Activated CD4-positive, alpha-beta T cell treated with anti-CD3 and anti-CD28 coated beads for 4 hours (primary cell): ENCODE measurements at places on chromosomes 1 and 21.
A peak's percentile ranks its signal among the peaks of the same experiment; 100 is the strongest.

GRCh38 chr1:154158307-154159125, 3.6 kb upstream of the NUP210L start:
- DNase-seq = no peak

DNA sequence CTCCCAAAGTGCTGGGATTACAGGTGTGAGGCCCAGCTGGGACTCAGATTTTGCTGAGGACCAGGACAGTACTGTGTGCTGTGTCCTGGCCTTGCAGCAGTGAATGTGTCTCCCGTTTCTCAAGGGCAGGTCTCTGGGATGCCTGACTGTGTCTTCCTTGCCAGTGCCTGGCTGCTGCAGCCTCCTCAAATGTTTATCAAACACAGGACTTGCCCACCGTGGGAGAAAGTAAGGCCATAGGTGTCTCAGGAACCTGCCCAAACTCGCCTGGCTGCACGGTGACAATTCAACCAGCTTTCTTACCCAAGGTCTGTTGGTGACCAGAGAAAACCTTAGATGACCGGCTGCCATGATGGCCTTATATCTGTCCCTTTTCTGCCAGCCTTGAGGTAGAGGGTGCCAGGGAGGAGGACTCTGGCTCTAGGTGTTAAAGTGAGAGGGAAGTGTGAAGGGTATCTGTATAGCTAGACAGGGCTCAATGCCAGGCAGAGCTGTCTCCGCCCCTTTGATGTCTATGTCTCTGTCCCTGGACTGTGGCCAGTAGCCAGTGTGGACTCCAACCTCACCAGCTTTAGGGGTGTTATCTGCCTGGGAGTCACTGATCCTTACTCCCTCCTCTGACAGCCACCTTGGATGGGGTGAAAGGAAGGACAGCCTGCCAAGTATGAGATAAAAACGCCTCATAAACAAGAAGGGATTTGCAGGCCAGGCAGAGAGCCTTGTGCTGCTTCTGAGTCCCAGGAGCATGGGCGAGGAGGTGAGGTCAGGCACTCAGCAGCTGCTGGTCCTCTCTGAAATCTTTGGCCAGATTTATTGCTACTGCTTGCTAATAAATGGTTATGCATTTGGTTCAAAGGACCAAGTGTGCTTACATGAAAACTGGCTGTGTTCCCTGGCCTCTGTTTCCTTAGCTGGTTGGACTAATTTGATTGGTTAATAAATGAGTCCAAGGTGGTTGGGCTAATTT, 22.3 kb downstream of the IL6R start:
- no peak for DNase-seq

DNA sequence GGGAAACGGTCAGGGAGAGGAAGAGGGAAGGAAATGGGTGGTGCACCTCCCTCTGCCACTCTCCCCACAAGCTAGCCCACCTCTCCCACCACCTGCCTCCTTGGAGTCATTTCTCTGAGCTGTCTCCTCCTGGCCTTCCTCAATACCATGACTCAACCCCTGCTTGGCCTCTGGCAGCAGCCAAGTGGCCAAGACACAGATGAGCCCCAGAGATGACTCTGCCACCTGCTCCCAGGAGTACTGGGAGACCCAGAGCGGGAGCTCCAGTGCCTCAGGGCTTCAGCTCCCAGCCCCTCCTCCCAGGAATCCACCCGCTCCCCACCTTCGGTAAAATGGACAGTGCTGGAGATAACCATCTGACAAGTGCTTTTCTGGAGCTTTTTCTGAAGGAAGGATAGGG, 2.6 kb downstream of the S100A16 start:
- no peak for DNase-seq

DNA sequence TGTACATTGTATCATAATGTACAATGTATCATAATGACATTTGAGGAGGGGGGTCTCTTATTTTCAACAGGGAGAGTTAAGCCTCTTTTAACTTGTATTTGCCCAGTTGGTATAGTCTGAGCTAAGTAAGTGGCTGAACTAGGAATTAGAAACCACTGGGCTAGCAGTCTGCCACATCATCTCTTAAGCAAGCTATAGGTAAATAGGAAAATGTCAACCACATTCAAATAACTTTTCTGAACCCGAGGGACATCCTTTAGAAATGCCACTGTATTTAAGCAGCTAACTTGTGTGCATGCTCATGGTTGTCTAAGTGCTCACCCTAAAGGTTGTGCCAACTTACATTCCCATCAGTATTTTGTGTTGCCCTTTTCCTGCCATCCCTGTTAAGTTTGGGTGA, 35.5 kb upstream of the ASB17 start:
- no peak for DNase-seq

DNA sequence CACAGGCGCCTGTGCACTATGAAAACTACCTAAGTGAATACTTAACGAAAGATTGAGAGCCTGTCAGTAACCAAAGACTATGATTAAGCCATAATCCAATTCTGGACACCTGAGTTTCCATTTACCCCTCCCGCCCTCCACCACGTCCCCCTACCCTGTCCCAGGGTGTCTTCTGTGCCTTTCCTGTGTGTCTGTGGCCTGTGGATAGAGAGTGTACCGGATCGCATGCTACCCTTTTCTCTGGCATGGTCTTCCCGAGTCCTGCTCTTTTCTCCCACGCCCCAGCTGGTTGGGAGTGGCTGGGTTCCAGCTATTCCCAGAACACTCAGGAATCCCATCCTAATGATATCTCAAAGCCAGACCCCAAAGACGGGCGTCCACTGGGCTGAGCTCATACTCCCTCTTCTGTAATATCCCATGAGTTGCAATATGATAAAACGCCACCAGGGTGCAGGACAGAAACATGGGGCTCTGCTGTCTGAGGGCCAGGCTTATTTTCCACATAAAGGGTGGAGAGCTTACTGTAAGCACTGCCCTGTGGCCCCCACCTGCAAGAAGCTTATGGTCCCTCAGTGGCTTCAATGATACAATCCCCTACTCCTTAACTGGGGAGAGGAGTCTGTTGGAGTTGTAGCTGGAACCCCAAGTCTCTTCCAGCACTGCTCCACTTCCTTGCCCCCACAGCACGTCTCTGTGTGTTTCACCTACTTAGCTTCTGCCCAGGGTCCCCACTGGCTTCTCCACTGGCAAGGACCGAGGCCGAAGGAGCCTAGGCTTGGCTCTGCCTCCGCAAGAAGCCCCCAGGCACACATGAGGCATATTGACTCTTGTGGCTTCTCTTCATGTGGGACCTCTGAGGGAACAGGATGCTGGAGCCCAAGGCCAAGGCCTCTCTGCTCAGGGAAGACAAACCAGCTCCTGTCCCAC, 17.6 kb upstream of the ALX3 start:
- peak; percentile 54 for DNase-seq

- DNase-seq = no peak
Observed at GRCh38 chr1:176444286-176444685, 18.7 kb upstream of the PAPPA2 start.

DNA sequence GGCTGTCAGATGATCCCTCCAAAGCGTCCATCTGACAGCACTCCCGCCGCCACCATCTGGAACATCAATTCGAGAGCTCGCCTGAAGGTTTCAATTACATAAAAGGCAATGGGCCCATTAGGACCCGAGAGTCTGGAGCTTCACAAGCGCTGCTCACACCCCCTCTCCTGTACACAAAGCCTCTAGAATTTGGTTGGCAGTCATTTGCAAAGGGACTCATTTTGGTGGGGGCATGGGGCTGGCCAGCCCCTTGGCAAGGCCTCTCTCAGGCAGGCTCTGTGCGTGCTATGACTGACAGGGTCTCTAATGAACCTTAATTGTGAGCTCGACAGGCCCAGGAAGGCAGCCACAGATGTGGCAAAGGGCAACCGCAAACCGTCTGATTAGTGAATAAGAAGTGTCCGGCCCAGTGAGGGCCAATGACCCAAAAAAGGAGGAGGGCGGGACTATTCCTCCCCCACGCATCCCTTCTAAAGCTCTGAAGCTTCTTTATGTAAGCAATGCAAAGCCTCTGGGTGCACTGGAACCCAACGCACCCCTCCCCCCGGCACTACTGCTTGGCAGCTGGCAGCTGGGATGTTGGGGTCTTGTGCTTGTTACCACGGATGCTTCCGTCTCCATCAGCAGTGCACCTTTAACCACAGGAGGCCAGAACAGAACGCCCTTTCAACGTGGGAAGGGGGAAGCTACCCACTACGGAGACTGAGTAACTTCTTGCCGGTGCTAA, 79.4 kb downstream of the CAPZB start:
- no peak for DNase-seq

GRCh38 chr1:2431103-2431502, 18.7 kb upstream of the PEX10 start:
- no peak for DNase-seq

- no peak for DNase-seq
Observed at GRCh38 chr1:48493970-48494769, 22.2 kb upstream of the SPATA6 start.

DNA sequence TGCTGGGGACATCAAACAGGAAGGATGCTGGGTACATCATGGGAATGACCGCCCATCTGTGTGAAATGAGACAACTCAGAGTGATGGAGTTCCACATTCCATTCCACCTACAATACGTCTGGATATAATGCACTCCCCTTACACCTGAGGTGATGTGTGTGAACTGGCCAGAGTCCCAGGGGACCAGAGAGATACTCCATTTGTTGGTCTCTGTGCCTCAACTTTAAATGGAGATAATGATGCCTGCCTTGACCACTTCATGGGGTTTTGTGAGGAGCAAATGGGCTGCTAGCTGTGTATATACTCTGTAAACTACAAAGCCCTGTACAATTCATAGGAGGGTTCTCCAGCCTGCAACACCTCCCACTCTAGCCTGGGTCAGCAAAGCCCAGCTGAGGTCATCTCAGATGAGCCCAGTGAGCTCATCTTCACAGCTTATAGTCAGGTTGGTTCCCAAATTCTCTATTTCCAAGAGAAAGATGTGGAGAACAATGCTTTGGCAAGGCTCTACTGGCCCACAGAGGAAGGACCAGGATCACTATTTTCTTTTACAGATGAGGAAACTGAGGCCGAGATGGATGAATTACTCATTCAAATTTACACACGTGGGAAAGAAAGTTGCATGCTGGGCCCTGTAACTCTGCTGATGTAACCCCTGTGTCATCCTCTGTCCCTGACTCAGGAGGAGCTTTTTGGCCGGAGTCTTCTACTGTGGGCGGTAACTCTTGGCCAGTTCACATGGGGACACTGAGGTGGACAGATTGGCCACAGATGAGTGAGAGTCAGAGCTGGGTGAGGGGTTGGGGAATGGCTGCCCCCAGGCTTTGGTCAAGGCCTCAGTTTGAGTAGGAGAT, 105.6 kb upstream of the GCLM start:
- no peak for DNase-seq

DNA sequence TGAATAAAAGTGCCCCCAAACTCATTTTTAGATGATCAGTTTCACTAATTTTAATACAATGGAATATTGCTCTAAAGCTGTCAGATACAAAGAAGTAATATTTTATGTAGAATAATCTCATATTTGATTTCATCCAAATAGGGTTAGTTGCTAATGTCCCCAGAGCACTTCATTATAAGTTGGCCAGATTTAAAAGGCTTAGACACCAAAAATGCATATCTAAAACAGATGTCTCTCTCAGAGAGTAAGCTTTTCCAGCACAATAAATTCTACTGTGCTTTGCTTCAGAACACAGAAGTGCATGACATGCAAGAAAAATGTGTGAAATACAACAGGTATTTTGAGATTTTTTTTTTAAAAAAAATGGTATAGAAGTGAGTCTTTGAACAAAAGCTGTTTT, 194.2 kb downstream of the LRRIQ3 start:
- DNase-seq = no peak

DNA sequence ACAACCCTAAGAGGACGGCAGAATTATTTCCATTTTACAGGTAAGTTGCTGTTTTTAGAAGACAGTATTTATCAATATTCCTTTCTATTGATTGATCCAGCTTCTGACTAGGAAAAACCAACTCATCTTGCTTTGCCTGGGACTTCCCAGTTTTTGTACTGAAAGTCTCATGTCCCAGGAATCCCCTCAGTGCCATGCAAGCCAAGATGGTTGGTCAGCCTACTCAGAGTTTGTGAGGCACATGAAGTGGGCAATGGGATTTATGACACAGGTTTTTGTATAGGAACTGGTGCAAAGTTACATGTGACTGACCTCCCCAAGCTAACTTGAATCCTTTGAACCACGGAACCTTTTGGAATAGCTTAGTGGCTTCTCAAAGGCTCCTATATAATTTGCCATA, 45.5 kb downstream of the GNG12 start:
- no peak for DNase-seq
